ENCODE measurements at places on chromosomes 12 and 14.

DNA sequence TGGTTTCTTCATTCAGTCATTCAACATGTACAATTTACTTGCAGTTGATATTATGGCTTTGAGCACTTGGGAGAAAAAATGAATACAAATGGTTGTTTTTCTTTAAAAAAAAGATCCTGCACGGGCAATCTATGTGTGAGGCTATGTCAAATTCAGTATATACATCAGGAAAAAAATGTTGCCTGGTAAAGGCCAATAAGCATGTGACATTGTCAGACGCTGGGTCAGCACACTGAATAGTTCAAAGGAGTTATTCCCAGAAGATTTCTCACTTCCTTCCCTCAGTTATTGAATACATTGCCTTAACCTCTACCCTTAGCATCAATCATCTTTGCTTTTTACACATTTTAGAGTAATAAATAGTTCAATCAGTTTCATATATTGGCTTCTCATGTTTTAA is 319.2 kb downstream of the NUAK1 start:
- no peak for DNase-seq

DNA sequence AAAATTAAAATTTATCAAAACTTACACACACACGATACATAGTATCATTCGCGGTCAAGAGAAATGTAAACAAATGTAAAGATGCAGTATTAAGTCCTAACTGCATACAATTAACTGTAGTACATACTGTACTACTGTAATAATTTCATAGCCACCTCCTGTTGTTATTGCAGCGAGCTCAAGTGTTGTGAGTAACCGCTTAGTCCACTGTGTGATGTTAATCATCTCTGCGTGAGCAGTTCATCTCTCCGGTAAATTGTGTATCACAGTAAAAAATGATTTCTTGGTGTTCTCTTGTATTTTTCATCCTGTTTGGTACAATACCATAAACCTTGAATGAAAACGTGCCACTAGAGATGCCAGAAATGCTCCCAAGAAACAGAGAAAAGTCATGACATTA is 6.5 kb downstream of the EPS8 start:
- DNase-seq, result no peak

GRCh38 chr14:69648480-69649451 is 37.4 kb downstream of the SUSD6 start:
- no peak for DNase-seq

DNA sequence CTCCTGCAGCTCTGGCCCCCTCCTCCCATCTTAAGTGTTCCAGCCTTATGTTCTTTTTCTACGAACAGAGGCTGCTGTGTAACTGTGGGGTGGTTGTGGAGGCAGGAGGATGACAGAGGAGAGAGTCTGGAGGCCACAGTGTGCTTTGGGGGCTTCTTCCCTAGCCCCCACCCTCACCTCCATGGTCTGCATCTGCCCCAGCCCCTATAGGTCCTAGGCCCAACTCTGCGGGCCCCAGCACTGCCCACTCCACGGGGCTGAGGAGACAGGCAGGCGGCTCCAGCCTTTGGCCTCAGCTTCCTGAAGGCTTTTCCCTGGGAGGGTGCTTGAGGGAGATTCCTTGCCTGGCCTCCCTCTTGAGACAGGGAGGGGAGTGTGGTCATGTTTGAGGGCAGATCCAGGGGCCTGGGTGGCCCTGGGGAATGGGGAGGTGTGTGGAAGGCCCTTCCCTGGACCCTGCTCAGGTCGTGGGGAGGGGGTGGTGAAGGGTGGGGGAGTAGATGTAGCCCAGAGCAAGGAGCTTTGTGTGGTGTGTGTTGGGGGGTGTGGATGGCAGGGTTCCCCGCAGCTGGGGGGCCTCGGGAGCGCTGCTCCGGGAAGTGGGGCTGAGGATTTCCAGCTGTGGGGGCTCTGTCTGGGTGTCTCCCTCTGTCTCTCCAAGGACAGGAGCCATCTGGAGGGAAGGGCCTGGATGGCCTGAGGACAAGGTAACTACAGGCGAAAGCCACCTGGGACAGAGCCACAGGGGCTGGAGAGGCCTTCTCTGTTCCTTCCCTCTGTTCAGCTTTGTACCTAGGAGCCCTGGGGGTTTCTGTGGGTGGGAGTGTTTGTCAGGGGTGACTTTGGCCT is 1.1 kb downstream of the SMIM41 start:
- DNase-seq, result no peak

DNA sequence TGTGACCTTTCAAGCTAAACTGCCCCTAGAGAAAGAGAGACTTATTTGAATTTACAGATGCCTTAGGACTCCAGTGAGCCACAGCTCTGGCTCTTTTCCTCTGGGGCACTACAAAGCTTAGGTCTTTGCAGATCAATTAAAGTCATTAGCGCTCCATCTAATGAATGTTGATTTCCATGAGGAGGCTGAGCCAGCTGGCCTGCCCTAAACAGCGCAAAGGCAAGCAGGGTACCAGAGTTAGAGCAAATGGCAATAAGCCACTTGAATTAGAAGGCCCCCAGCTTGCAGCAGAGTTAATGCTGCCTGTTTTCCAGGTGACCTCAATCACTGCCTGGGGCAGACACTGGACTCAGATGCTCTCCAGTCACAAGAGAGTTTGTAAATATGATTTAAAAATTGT is 695.3 kb downstream of the DIO2 start:
- DNase-seq, result no peak

DNA sequence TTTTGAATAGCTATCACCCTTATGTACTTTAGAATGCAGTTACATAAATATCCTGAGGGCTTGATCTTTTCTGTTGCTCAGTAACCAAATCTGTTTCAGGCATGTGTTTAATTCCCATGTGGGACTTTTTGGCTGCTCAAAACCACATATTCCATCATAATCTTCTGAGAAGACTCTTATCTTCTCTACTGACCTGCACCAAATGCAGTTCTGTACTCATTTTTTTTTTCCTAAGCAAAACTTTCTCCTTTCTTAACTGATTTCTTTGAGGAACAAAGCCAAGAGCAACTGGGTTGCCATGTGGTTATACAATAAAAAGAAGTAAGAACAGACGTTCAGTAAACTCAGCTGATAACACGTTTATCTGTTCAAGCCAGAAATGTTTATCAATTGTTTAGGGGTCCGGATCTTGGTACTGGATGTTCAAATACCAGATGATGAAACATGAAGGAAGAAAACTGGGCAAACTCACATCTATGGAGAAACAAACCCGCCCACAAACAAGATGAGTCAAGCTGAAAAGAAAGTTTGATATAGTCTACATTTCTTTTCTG is 50.1 kb downstream of the TMEM132C start:
- no peak for DNase-seq

- no peak for DNase-seq
These were observed 13.8 kb upstream of the ADCK1 start for GRCh38 chr14:77786148-77786547.

- no peak for DNase-seq
These were observed 98.6 kb downstream of the C12orf50 start for GRCh38 chr12:87930627-87931026.

DNA sequence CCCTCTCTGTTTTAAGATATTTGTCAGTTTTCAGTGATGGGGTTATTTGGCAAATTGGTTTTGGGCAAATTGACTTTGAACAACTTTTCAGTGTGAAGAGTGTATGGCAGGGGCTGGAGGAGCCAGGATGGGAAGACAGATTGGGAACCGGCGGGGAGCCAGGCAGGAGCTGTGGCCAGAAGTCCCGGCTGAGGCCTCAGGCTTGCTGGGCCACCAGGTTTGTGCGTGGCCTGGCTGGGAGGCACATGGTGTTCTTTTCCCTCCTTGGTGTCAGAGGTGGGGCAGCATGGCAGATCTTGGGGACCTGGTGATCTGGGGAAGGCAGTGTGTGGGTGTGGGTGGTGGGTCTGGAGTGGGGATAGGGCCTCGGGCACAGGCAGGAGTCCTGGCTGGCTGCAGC is 61.1 kb downstream of the SLC25A47 start:
- no peak for DNase-seq

DNA sequence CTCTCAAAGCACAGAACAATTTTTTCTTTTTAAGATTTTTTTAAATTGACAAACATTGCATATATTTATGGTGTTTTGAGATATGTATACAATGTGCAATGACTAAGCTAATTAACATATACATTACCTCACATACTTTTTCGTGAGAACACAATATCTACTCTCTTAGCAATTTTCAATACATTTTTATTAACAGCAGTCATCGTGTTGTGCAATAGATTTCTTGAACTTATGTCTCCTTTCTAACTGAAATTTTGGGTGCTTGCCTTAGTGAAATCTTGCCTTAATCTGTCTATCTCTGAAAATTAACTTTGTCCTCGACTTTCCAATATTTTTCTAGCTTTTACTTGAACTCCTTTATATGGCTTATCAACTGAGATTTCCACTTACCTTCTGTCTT is 6.8 kb downstream of the OR10A7 start:
- DNase-seq, result no peak

GRCh38 chr12:98803468-98804209 is 158.5 kb downstream of the APAF1 start:
- no peak for DNase-seq

DNA sequence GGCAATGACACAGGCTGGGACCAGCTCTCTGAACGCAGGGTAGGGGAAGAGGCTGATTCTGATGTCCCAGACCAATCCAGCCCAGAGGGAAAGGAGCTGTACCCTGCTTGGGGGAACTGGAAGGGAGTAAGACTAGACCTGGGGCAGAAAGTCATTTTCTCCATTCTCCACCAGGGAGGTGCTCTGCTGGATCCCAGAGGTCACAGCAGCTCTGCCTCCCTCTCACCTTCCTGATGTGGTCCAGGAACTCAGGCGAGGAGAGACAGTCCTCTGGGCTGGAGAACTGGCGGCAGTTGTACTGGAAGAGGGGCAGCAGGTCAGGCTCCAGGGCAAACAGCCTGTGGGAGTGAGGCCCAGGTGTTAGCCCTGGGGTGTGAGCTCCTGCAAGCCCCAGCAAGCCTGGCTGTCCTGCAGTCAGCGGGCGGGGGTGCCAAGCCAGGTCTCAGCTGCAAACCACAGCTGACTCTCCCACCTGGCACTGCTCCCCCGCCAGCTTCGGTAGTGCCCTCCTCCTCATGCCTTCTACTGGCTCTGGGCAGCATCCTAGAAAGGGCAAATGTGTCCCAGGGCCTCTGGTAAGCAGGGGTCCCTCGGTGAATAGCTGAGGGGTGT is 1.9 kb downstream of the NGB start:
- no peak for DNase-seq

GRCh38 chr14:42517806-42518500 is 911.3 kb downstream of the LRFN5 start:
- no peak for DNase-seq

- no peak for DNase-seq
These were observed 484.8 kb upstream of the CCDC196 start for GRCh38 chr14:66001356-66001755.

DNA sequence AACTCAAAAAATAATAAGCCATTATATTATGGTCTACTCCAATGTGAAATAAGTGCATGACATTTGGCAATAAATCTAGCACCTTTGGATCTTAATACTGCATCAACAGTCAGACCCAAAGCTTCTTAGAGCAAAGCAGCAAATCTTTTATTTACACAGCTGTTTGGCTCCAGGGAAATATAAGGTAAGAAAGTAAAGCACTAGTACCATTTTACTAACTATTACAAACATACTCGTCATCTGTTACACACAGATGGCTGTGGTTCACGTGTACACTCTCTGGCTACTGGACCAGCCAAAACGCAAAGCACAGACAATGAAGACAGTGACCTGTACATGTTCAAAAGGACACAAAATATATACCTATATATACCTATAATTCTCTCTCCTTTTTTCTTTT is 2.8 kb downstream of the FGD6 start:
- no peak for DNase-seq

DNA sequence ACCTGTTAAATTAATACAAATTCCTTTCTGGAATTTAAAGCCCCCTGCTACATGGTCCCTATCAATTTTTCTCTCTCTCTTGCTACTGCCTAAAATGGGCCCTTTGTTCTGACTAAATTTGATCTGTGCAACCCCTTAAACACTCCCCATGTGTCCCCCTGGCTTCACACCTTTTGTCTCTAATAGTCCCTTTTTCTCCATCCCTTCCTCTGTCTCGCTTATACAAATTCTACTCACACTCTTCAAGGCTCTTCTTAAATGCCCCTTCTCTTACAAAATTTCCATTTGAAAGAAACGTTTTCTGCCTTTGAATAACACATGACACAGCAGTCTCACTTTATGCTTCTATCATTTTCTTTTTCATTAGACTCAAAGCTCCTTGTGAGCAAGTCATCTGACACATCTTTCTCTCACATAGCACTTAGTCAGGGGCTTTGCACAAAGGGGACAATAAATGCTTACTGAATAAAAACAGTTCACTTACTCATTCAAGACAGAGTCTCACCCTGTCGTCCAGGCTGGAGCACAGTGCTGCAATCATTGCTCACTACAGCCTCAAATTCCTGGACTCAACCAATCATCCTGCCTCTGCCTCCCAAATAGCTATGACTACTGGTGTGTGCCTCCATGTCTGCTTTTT is 41.5 kb upstream of the NR2C1 start:
- no peak for DNase-seq

- DNase-seq, result no peak
These were observed 83.3 kb upstream of the HIF1A start for GRCh38 chr14:61611880-61612630.

GRCh38 chr12:82952946-82953345 is 266.2 kb downstream of the TMTC2 start:
- no peak for DNase-seq

GRCh38 chr12:53059434-53060063 is 9.7 kb downstream of the TNS2 start:
- no peak for DNase-seq

DNA sequence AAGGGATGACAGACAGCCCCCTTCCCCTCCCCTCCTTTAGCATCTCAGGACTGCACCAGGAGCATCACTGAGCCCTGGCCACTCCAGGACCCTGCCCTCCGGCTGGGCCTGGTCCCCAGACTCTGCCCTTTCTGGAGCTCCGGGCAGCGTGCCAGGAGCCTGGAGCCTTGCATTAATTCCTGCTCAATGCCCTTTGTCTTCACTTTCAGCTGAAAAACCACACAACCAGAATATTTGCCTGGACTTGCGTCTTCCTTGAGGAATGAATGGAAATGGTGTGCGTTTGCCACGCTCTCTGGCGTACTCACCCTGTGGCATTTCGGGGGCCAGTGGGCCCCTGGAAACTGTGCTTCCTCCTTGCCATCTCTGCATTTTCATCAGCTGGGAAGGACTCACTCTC is 8.5 kb upstream of the RFLNA start:
- DNase-seq, result no peak

- DNase-seq, result no peak
These were observed 23.8 kb upstream of the MBIP start for GRCh38 chr14:36344211-36344610.

DNA sequence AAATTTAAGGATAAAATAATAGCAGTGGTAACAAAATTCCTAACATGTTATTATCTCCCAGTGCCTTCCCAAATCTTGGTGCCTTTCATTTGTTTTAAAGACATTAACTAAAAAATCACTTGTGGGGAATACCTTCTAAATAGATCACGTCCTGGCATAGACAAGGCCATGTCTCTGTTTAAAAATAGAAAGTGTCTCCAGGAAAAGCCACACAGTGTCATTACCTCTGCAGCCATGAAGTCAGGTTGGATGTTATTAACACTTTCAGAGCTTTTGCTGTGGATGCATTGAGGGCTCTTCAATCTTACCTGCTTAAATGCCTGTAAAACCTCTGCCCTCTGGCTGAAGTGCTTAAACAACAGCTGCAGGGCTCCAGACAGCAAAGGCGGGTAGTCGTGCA is 211.1 kb downstream of the ITPR2 start:
- no peak for DNase-seq
